Prostate gland (tissue), 2 donors: ENCODE measurements at places on chromosomes 3 and 15. TPM values are rescaled to one million over a fixed set of nuclear protein-coding genes. Genes with fewer than 3 reads are reported as not detected.

The ZNF106 gene
- total RNA-seq: 79.5 TPM

The ZNF385D gene
- total RNA-seq: 5.9 TPM

DNA sequence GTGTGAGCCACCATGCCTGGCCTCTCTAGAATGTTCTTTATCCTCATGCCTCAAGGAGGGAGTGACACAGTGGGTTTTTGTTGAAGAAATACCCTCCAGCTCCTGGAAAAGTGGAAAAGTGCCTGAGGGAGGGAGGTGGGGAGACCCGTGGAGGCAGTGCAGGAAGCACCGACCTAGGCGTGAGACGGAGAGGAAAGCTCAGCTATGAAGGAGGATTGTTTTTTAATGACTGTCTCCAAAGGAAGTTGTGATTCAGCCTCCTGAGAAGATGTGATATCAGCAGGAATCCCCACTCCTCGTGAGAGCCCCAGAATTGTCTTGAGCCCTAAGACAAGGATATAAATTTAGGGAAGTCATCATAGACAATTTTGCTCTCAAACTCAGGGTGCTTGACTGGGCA lies 21.7 kb downstream of the RPLP1 start:
- no peak overlapping the region for H3K4me3 ChIP-seq
- H3K27ac ChIP-seq: no peak overlapping the region
- no peak for DNase-seq

- H3K36me3 ChIP-seq: no peaks in the 10 kb centered on the region
- no peaks in the 10 kb centered on the region for H3K27me3 ChIP-seq
- H3K27ac ChIP-seq: no peak overlapping the region
- no peak for DNase-seq
- no peak overlapping the region for H3K4me3 ChIP-seq
Measured at GRCh38 chr15:34147371-34148140, 45.7 kb downstream of the PGBD4 start.
